ENCODE measurements at places on chromosomes 12 and 14.

DNA sequence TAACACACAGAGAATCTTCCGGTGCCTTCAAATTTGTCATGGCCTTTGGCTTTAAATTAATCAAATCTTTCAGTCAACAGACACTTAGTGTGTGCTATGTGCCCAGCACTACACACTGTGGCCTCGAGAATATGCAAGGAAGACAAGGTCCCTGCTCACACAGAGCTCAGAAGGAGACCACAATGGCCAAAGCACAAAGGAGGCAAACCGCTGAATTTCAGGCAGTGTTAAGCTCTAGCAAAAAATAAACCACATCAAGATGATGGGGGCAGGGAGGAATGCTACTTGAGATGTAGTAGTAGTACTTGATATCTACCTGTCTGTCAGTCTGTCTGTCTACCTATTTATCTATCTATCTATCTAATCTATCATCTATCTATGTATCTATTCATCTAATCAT lies 227.9 kb downstream of the TMEM132D start:
- no peak for DNase-seq

DNA sequence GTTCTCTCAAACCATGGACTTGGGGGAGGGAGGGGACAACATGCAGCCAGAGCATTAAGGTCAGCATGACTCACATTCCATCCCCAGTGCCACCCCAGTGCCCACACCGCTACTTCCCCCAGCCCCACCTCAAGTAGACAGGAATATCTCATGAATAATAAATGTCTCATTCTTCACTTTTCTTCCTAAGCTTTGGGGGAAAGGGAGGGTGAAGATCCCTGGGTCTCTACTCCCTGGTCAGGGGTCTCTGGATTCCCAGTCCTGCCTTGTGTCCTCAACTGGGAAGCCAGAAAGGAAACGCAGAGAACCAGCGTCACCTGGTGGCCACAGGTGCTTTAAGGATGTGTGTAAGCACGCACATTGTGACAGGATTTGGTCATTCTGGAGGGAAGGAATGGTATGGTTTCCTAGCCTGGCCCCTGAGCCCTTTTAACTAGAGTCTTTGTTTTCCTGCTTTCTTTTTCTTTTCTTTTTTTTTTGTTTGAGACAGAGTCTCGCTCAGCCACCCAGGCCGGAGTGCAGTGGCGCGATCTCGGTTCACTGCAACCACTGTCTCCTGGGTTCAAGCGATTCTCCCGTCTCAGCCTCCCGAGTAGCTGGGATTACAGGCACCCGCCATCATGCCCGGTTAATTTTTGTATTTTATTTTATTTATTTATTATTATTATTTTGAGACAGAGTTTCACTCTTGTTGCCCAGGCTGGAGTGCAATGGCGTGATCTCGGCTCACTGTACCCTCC lies 3.4 kb downstream of the GPR84 start:
- DNase-seq, result no peak

- DNase-seq, result no peak
Measured at GRCh38 chr12:98924-99352, 32.4 kb downstream of the IQSEC3 start.

DNA sequence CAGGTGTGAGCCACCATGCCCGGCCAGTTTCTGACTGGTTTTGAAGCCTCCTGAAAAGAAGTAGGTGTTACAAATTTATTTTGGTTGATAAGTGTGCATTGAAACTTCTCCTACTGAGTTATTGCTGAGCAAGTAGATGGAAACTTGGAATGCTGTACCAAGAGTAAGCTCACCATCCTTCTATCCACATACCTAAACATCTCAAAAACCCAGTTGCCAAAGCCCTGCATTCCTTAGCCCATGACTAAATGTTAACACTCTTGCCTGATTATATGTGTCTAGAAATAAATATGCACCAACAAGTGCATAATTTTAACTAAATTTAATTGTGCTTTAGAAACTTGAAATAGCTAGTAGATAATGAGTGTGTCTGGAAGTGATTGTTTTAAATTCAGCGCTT lies 357.8 kb downstream of the DUSP6 start:
- no peak for DNase-seq

- DNase-seq, result no peak
Measured at GRCh38 chr14:74641601-74642391, 29.8 kb upstream of the LTBP2 start.

Measured in esophagus muscularis mucosa (tissue), 4 donors.